ENCODE measurements at places on chromosomes 2 and 18. TPM values are rescaled to one million over a fixed set of nuclear protein-coding genes. Genes with fewer than 3 reads are reported as not detected.

The COL4A4 gene
- polyA plus RNA-seq, result 48.6 TPM

The INO80C gene
- polyA plus RNA-seq, result 31.9 TPM

The EGR4 gene
- polyA plus RNA-seq, result not detected

GRCh38 chr2:217753460-217754200 lies 249.2 kb downstream of the TNS1 start:
- DNase-seq, result no peak

DNA sequence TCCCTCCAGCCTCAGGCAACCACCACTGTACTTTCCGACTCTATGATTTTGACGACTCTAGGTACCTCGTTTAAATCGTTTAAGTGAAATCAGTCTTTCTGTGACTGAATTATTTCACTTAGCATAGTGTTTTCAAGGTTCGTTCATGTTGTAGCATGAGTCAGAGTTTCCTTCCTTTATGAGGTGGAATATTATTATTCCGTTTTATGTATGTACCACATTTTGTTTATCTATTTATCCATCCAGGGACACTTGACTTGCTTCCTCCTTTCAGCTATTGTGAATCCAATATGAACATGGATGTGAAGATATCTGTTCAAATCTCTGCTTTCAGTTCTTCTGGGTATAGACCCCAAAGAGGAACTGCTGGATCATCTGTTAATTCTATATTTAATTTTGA lies 19.1 kb downstream of the IL1R2 start:
- no peak for DNase-seq

Data from left renal cortex interstitium (tissue), 4 donors.